ENCODE measurements at places on chromosomes 16 and 17.

DNA sequence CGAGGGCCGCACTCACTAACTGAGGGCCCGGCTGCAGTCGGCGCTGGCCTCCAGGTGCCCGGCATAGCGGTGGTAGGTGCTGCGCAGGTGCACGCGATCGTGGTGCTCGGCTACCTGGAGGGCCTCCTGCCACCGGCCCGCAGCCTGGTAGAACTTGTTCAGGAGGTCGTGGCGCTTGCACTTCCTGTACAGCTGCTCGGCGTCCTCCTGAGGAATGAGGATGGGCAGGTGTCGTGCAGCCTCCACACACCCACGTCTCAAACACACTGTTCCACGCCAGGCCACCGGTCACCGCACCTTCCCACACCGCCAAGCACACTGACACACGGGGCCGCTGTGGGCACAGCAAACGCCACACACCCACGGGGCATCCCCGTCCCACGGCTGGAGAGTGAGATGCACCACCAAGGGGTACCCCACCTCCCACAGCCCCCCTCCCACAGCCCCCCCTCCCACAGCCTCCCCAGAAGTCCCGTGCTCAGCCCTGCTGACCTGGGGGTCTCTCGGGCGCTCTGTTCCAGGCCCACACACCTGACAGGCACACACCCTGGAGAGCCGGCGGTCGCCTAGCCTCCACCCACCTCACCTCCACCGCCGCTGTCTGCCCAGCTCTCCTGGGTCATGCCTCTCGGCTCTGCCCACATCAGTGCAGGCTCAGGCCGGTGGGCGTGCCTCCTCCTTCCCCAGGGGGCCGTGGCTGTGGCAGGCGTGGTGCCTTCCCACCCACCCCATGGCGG, 7.4 kb upstream of the TMEM204 start:
- no peak for DNase-seq

- DNase-seq = no peak
These were observed 42.5 kb downstream of the GOSR1 start for GRCh38 chr17:30519707-30520106.

DNA sequence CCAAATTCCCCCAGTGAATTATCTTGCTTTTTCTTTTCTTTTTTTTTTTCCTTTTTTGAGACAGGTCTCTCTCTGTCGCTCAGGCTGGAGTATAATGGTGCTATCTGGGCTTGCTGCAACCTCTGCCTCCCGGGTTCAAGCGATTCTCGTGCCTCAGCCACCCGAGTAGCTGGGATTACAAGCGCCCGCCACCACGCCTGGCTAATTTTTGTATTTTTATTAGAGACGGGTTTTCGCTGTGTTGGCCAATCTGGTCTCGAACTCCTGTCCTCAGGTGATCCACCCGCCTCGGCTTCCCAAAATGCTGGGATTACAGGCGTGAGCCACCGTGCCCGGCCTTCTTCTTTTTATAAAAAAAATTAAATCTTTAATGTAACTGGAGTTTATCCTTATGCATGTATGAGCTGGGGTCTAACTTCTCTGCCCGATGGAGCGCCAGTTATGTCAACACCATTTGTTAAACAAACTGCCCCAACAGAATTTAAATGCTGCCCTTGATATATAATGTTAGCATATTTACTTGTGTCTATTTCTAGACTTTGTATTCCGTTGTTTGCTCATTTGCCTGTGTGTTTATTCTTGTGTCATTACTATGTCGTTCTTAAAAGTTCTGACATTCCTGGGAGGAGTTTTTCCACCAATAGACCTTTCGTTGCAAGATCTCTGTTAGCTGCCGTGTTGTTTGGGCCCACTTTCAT, 535 bp upstream of the AURKB start:
- DNase-seq = no peak

- no peak for DNase-seq
These were observed 136.1 kb downstream of the SPACA3 start for GRCh38 chr17:33127706-33128105.

DNA sequence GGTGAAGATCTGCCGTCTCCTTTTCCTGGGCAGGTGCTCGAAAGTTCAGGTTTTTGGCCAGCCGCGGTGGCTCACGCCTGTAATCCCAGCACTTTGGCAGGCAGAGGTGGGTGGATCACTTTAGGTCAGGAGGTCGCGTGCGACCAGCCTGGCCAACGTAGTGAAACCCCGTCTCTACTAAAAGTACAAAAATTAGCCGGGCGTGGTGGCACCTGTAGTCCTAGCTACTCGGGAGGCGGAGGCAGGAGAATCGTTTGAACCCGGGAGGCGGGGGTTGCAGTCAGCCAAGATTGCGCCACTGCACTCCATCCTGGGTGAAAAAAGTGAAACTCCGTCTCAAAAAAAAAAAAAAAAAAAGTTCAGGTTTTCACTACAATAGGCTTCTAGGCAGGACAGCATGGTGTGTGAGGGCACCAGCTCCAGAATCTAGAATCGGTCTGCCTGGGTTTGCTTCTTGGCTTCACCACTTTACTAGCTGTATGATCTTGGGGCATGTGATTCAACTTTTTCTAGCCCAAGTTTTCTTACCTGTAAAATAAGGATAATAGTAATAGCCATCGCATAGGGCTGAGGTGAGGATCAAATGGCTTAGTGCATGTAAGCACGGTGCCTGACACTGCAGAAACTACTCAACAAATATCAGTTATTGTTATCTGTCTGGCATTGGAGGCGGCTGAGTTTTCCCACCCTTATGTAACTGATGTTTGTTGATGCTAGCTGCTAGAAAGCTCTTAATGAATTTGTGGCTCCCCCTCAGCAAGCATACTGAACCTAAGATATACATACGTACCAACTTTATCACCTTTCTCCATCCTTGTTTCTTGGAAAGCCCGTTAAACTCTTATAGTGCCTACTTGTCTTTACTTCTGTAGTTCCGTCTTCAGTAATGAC, 1.3 kb downstream of the PSMD12 start:
- no peak for DNase-seq

DNA sequence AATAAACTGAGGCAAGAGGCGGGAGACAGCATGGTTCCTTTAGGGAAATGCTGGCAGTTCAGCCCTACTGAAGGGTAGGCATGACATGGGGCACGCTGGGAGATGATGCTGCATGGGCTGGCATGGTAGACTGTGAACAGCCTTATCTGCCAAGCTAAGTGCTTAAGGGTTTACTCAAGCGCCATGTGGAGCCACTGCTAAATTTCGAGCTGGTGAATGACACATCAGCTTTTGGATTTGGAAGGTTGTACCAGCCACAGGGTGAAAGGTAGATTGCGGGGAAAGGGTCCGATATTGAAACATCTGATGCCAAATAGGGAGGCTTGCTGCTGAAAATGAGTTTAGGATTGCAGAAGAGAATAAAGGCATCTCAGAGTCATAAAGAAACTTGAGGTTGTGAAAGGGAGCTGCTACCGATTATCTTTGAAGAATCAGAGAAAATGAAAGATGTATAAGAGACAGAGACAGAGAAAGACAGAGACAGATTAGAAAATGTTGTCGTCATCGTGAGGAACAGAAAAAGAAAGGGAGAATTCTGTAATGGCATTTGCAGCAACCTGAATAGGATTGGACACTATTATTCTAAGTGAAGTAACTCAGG, 16.3 kb downstream of the PIK3R5 start:
- DNase-seq = no peak

GRCh38 chr16:88700636-88701482, 5.3 kb downstream of the RNF166 start:
- DNase-seq = peak; percentile 97

- DNase-seq = no peak
These were observed 5.2 kb downstream of the P4HB start for GRCh38 chr17:81854974-81855774.

- DNase-seq = no peak
These were observed 20.6 kb downstream of the ACSM1 start for GRCh38 chr16:20676837-20677236.

DNA sequence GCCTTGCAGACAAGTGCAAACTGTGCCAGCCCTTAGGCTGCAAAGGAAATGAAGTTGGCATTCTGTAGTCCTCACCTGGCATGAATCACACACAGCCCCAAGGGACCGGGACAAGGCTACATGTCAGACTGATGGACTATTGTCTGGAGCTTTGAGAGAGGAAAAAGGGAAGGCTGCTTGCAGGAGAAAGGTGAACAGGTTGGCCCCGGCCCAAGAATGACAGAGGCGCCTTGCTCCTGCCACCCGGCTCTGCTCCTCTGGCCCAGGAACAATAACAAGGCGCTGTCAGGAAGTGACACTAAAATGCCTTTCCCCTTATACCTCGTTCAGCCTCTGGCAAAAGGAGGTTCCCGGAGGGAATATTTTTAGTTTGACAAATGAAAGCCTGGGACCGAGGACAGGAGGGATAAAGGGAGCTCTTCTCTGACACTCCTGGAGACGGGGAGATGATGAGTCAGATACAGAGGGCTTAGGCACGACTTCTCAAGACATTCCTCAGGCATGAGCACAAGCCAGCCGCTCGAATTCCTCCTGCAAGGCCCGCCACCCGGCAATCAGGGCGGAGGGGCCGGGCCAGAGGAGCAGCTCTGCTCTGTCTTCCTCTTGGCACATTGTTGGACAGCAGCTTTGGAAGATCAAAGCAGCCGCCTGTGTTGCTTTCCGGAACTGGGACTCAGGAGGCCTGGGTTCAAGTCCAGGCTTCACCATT, 105.8 kb downstream of the NOG start:
- DNase-seq = no peak

- DNase-seq = no peak
These were observed 6.1 kb downstream of the ANKS4B start for GRCh38 chr16:21239646-21240045.

DNA sequence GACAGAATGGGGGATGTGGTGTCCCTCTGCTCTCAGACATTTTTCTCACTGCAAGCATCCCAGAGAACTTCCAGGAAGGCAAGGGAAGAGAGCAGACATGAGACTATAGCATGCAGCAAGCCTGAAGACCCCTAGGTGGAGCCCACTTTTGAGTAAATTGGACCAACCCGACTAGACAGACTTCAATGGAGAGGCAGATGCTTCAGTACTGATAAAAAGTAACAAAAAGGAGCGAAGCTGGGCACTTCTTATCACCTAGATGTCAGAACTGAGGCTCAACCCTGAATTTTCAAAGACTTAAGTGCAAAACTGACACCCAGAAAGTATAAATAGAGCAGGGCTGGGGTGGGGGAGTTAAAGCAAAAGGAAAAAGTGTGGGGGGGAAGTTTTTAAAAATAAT, 130.8 kb downstream of the PMP22 start:
- no peak for DNase-seq

- DNase-seq = no peak
These were observed 103.6 kb downstream of the PRKCA start for GRCh38 chr17:66405836-66406677.

GRCh38 chr17:32281011-32281451, 15.4 kb downstream of the RHBDL3 start:
- DNase-seq = no peak

DNA sequence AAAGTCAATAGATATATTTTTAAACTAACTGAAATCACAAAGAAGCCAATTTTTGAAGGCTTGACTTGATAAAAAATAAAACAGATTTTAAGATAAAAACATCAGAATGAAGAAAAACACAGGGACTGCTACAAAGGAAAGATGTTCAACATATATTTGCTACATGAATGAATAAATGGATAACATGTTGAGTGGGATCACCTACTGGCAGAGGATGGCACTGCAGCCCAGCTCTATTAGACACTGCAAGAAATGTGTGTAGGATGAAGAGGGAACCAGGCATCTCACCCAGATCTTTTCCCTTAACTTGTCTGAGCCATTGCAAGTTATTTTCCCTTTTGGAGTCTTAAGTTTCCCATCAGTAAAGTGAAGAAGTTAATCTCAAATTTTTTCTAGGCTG, 4.2 kb downstream of the AIPL1 start:
- DNase-seq = no peak

- no peak for DNase-seq
These were observed 150.1 kb upstream of the CDH11 start for GRCh38 chr16:65271996-65272395.

GRCh38 chr17:332558-333322, 19.9 kb downstream of the RPH3AL start:
- no peak for DNase-seq

GRCh38 chr17:33438139-33438538, 145.0 kb upstream of the ASIC2 start:
- no peak for DNase-seq

- no peak for DNase-seq
These were observed 19.9 kb downstream of the RAI1 start for GRCh38 chr17:17701112-17701511.

GRCh38 chr17:39794249-39794970, 56.7 kb downstream of the GRB7 start:
- DNase-seq = no peak

DNA sequence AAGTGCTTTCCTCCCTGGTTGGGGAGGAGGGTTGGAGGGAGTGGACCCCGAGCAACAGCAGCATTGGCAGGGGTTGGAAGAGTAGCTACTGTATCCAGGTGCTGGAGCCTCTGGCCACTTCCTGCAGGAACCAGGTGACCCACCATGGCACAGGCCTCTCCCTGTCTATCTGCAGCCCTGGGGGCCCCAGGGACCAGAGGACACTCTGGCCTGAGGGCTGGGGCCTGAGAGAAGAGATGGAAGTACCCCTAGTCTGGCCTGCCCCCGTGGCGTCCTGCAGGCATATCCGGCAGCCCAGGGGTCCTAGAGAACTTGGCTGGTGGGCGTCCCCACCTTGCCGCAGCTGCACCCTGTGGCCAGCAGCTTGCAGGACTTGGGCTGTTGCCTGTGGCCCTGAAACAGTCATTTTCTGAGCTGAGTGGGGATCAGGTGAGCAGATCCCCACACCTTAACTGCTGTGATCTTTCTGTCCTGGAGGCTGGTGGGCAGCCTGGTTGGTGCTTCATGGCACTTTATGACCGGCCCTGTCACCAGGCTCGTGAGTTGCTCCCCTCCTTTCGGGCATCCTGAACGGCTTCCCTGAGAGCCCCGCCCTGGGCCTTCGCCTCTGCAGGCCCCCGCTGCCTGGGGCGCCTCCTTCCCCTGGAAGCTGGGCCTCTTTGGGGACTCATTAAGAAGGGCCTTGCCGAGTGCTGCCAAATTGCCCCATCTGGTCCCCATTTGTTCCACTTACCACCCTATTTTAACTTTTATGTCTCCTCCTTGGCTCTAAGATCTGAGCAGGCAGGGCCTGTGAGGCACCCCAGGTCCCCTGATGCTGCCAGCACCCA, 298.6 kb downstream of the SEC14L1 start:
- DNase-seq = no peak

GRCh38 chr16:81551821-81552304, 107.3 kb downstream of the CMIP start:
- DNase-seq = no peak

- DNase-seq = no peak
These were observed 404.5 kb upstream of the ASIC2 start for GRCh38 chr17:33697557-33697956.

DNA sequence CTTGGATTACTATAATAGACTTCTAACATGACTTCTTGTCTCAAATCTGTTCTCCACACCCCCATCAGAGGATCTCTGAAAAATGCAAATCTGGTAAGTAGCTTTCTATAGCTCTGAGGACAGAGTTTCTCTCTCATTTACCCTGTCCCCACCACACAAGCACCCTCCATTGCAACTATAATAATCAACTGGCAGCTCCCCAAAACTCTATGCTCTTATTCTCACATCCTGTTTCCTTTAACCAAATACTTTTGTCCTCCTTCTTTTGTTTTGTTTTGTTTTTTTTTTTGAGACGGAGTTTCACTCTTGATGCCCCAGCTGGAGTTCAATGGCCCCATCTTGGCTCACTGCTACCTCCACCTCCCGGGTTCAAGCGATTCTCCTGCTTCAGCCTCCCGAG, 73.4 kb downstream of the HELZ start:
- peak; percentile 12 for DNase-seq

GRCh38 chr17:60335289-60335688, 56.6 kb downstream of the USP32 start:
- no peak for DNase-seq

- DNase-seq = no peak
These were observed 35.9 kb downstream of the CMTM4 start for GRCh38 chr16:66660422-66661209.

GRCh38 chr16:66335704-66336329, 30.7 kb upstream of the CDH5 start:
- DNase-seq = no peak
